ENCODE measurements at places on chromosomes 5 and 9. TPM values are rescaled to one million over a fixed set of nuclear protein-coding genes. Genes with fewer than 3 reads are reported as not detected.

Gene SPARC
- 35.7 TPM for polyA plus RNA-seq

Gene MYMK
- polyA plus RNA-seq: not detected

Gene GSN
- 8.9 TPM for polyA plus RNA-seq

Gene PCDHB12
- polyA plus RNA-seq: 2.6 TPM

Gene TSSK1B
- not detected for polyA plus RNA-seq

Gene CEL
- 0.09 TPM for polyA plus RNA-seq

Gene CCNI2
- 152 TPM for polyA plus RNA-seq

Gene TPPP
- 2.4 TPM for polyA plus RNA-seq

Gene NMUR2
- not detected for polyA plus RNA-seq

Gene LMAN2
- 18.3 TPM for polyA plus RNA-seq

Gene SLC23A1
- not detected for polyA plus RNA-seq

Gene FGF10
- polyA plus RNA-seq: not detected

Gene CFAP77
- polyA plus RNA-seq: not detected

Gene TERT
- polyA plus RNA-seq: not detected

Gene BSPRY
- 54.2 TPM for polyA plus RNA-seq

Gene PCDHGA9
- polyA plus RNA-seq: 1.9 TPM

Gene HRCT1
- polyA plus RNA-seq: not detected

Gene NIPAL4
- polyA plus RNA-seq: not detected

Gene FBLL1
- 7.6 TPM for polyA plus RNA-seq

Gene PPP3R2
- polyA plus RNA-seq: 0.31 TPM

Gene GFRA3
- 6.5 TPM for polyA plus RNA-seq

Gene FGFR4
- polyA plus RNA-seq: not detected

Gene IL5
- not detected for polyA plus RNA-seq

Gene ACTL7A
- not detected for polyA plus RNA-seq
